ENCODE measurements at places on chromosomes 11 and 22.

DNA sequence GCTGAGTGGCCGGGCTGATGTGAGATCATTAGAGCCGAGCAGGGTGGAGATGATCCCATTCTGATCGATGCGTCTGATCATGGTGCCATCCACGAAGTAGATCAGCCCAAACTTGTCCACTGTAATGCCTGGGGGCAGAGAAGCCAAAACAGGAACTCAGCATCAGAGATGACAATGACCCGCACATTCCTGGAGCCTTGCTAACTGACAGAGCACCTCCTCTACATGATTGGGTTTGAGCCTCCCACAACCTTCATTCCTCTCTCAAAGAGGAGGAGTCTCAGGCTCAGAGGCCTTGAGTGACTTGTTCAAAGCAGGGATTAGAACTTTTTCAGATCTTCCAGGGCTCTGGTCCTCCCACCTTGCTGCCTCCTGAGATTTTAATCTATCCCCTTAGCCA is 133.7 kb upstream of the NARS2 start:
- no peak for DNase-seq

DNA sequence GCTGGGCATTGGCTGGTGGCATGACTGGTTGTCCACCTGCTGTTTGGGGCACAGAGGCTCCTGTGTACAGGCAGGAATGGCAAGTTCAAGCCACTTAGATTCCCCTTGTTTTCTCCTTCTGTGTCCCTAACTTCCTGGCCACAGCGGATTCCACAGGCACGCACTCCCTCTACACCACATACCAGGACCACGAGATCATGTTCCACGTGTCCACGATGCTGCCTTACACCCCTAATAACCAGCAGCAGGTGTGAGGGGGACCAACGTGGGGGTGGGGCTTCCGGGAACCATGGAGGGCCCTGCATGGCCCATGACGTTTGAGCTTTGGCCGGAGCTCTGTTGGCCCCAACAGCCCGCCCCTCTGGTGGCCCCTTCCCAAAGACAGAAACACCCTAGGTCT is 7.8 kb downstream of the SIPA1 start:
- DNase-seq: no peak

DNA sequence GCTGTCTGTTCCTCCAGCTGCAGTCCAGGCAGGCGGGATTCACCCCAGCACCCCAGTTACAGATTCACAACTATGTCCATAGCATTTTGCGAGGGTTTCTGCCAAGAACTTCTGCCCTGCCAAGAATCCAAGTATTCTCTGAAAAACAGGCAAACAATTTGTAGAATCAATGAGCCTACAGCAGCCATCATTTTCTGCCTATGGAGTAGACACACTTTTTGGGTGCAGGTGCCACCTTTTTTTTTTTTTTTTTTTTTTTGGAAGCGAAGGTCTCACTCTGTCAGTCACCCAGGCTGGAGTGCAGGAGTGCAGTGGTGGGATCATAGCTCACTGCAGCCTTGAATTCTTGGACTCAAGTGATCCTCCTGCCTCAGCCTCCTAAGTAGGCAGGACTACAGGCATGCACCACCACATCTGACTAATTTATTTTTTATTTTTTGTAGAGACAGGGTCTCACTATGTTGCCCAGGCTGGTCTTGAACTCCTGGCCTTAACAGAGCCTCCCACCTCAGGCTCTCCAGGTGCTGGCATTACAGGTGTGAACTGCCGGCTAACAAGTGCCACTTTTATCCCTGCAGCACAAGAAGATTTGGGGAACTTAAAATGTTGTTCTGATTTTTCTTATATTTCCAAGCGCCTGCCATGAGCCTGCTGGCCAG is 195.1 kb downstream of the SNX19 start:
- no peak for DNase-seq

DNA sequence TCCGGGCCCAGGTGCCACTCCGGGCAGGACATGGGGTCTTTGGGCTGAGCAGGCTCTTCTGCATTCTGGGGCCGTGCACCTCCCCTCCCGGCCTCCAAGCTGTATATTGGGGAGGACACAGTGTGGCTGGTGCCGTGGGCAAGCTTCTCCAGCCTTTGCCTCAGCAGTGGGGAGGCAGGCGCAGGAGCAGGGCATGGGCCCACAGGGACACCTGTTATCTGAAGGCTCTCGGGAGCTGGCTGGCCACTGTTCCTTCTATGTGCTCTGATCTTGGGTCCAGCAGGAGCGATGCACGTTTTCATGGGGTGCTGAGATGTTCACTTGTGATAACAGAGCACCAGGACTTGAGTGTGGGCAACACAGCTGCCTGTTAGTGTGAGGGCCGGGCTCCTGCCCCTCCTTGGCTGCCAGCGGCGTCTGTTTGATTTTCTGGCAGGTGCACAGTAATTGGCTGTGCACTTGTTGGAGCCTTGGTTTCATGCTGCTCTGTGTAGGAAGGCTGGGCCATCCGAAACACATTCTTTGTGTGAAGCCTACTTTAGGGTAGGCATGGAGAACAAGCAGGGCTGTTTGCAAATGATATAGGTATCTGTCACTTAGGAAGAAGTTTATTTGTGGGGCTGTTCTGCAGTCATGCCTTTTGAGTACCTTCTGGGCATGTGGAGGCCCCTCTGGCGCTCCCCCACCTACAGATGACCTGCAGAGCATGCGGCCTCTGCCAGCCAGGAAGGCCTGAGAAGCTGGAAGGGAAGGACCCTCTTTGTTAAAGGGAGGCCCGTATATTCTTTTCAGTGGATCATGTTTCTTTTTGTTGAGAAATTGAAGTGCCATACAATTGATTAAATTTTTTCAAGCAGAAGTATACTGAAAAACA is 201.5 kb downstream of the TBC1D22A start:
- no peak for DNase-seq

DNA sequence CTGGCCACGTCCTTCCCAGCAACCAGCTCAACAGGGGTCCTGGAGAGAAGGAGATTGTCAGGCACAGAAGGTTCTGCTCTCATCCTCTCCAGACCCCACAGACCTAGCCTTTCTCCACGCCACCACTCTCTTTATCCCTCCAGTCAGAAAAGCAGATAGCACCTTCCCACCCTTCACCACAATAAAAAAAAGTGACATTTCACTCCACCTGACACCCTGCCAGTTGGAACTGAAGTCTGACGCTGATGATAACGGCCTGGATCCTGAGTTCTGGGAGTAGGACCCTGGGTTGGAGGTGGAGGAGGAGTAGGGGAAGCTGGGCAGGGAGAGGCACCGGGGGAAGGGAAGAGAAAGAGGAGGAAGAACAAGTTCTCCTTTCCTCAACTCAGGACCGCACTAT is 127.5 kb upstream of the ANO1 start:
- no peak for DNase-seq

- DNase-seq: no peak
These were observed 27.6 kb downstream of the ART5 start for GRCh38 chr11:3613998-3614741.

DNA sequence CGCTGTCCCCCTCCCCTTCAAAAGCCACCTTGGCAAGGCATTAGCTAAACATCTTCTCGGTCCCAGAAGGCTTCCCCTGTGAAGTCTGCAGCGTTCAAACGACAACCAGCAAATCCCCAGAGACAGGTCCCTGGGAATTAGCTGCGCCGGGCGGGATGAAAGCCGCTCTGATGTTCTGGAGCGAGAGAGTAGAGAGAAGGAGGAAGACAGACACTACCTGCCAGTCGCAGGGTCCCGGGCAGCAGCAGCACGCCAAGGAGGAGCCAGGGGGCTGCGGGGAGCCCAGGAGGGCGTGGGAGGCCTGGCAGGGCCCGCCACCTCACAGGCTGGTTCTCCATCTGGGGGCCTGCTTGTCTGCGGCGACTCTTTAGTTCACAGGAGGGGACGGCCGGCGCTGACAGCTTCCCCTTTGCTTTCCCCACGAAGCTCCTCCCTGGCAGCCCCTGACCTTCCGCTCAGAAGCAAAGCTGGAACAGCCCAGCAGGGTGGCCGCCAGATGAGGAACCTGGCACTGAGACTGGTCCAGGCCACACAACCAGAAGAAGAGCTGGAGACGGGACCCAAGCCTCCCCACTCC is at the start of gene NFAM1:
TSS of gene NFAM1 (minus strand) at position 384 of the 577 bp plus-strand sequence. CDS start at position 338, 46 bp downstream.
- no peak for DNase-seq

- no peak for DNase-seq
These were observed 326.9 kb downstream of the CTTN start for GRCh38 chr11:70725278-70725677.

DNA sequence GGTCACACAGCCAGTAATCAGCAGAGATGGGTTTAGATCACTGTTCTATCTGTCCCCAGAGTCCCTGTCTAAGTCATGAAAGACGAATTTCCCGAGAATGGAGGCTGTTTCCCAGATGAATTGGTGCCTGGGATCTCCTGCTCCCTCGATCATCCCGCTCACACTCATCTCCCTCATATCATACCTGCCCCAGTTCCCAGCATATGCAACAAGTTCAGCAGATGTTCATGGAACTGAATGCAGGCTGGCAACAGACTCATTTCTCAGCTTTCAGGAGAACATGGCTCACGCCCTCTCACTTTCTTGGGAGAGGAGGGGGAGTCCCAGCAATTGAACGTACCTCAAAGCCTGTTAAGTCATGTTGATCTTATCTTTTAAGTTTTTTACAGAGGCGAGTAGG is 22.1 kb downstream of the CD6 start:
- DNase-seq: no peak

DNA sequence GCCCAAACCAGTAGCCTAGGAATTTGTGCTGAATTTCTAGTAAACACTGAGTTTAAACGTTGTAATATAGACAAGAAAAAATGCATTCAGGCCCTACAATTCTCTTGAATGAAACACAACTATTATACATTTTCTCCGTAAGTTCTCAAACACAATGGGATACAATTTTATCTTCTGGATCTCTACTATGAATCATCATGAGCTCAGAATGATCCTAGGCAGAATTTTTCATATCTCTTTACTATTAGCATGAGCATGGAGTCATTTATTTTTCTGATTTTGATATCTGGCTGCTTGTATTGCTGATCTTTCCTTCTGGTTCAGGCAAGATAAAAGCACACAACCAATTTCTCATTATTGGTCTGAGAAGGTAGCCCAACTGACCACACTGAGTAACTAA is 1123.4 kb upstream of the RAG2 start:
- no peak for DNase-seq

DNA sequence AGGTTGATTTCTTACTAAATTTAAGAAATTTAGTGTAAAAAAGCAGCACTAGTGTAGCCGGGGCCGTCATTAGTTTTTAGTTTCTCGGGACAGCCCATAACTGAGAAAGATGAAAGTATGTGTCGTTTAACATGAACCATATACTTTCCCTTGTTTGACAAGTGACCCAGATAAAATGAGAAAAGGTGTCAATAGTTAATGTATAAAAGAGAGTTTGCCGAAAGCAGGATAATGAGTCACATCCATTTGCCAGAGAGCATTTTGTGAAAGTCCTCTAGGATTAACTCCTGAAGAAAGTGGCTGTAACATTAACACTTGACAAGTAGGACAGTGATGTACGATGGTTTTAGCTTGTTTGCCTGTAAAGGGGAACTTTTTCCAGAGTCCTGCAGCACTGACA is 13.5 kb downstream of the OR52K1 start:
- no peak for DNase-seq

DNA sequence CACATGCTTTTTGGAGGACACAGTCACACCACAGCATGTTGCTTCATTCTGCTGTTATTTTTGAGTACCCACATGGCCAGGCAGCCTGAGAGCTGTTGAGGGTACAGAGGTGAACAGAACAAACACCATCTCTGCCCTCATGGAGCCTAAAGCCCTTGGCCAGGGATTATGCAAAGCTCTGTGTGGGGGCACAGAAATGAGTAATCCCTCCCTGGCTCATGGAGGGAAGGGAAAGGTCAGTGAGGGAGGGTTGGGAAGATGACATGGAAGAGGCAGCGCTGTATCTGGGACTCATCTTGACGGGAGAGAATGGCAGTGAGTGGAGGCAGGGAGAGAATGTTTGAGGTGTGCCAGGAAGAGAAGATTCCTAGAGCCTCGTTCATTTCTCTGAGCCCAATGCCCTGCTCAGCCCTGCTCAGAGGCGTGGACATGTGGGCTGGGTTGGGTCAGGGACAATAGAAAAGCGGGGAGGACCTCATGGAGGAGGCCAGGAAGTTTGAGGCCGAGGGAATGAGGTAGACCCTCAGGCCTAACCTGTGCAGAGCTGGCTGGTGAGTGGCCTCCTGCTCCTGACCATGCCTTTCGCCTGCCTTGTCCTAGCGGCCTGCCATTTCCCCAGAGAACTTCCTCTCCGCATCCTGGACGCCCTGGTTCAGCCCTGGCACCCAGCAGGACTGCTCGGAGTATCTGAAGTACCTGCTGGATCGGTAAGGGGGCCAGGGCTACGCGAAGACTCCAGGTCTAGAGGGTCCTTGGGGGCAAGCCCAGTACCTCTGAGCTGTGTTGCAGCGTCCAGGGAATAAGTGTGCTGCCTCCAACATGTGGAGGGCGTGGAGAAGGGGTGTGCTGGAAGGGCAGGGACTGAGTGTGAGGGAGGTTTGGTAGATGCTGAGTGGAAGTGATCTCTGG is 19.8 kb downstream of the USP35 start:
- no peak for DNase-seq

GRCh38 chr11:75656044-75656727 is 12.7 kb downstream of the MAP6 start:
- no peak for DNase-seq

- DNase-seq: no peak
These were observed 25.3 kb downstream of the PLEKHB1 start for GRCh38 chr11:73671701-73672100.

DNA sequence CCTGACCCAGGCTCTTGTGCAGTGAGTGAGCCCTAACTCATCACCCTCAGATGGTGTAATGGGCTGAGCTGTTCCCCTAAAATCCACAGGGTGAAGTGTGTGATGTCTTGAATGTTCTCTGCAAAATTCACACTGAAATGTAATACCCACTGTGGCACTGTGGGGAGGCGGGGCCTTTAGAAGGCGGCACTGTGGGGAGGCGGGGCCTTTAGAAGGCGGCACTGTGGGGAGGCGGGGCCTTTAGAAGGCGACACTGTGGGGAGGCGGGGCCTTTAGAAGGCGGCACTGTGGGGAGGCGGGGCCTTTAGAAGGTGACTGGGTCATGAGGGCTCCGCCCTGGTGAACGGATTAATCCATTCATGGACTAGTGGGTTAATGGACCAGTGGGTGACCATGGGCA is 33.0 kb downstream of the CHID1 start:
- DNase-seq: no peak

- no peak for DNase-seq
These were observed 109.0 kb downstream of the SIK3 start for GRCh38 chr11:116989184-116989583.
